NCI-H2171 treated with DMSO at 0.1 percent for 48 hours (cell line): ENCODE measurements at places on chromosomes 6 and 20.
A peak's percentile ranks its signal among the peaks of the same experiment; 100 is the strongest.

DNA sequence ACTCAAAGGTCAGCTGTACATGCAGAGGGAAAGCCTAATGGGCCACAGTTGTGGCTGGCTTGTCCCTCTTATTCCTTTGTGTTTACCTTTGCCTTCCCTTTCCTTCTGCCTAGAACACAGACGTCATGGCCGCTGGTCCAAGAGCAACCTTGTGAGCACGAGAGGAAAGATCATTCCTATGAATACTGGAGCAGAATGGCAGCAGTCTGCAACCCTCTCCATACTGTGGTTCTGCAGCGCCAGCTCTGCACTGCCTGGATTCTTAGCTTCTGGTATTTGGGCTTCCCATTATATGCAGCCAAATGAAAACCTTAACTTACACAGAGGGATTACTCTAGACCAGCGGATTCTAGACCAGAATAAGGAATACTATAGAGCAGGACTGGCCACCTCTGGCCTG lies 12.4 kb downstream of the TBC1D7 start:
- no peak for DNase-seq

GRCh38 chr20:48098099-48098498 lies 312.8 kb upstream of the SULF2 start:
- no peak for DNase-seq

- peak; percentile 12 for DNase-seq
Measured at GRCh38 chr6:24323632-24324337, 34.1 kb downstream of the DCDC2 start.

GRCh38 chr6:24599686-24600399 lies 46.1 kb downstream of the KIAA0319 start:
- DNase-seq: no peak

DNA sequence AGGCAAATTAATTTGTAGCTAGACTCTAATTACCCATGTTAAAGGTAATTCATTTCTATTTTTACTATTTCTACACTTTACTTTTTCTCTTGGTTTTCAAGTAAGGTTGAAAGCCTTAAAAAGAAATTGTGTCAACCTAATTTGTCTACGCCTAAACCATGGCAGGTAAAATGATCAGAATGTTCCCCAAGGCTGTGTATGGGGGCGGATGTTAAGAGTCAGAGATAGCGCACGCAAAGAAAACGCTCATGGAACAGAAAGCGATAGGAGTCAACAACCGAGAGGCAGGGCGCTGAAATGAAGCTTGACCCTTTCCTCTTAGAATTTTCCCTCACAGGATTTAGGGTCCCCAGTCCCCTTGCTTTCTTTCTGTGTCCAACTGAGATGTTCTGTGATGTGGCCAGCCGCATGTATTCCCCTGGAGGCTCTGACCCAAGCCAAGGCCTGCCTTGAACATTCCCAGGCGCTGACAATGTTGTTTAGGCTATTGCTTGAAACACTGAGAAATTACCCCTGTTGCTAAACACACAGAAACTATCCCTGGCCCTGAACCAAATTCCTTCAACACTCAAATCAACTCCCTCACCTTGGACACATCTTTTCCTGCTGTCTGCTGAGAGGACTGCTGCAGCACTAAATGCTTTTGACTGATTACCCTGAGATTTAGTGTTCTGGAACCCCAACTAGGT lies 10.9 kb downstream of the PSMB1 start:
- no peak for DNase-seq

GRCh38 chr20:60310560-60311349 lies 352.5 kb downstream of the CDH26 start:
- DNase-seq: peak; percentile 59

DNA sequence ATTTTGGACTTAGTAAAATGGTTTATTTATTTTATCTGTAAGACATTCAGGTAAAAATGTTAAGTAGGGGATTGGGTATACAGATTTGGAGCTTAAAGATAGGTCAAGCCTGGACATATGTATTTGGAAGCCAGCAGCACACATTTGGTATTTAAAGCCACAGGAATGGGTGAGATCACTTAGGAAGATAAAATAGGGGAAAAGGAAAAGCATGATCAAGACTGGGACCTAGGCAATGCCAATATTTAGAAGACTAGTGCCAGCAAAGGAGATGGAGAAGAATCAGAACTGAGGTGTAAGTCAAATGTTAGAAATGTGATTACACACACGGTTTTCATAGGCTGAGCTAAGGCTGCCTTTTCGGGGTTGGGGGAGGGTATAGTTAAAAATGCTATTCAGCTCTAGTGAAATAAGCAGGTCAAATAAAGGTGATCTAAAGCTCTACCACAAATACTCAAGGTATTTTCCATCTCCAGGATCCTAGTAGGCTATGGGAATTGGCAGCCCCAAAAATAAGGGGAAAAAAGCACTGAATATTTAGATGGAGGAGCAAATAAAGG lies 20.6 kb downstream of the SLC2A12 start:
- no peak for DNase-seq

- no peak for DNase-seq
Measured at GRCh38 chr20:39309458-39309857, 347.3 kb downstream of the DHX35 start.

- no peak for DNase-seq
Measured at GRCh38 chr20:23918101-23918862, 38.7 kb upstream of the CST5 start.

DNA sequence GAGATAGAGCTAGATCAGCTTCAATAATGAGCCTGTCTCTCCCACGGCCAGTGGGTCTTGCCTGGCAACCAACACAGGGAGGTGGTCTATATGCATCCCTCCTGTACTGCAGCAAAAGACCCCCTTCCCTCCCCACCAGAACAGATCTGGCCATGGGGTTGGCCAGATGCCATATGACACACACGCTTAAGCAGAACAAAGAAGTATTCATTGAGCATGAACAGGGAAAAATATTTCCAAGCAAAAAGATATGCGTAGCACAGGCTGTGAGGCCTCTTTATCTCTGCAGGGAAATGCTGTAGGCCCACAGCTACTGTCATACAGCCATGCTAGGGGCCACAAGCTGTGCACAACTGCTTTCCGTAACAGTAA lies 73.4 kb upstream of the NRSN1 start:
- DNase-seq: no peak

- no peak for DNase-seq
Measured at GRCh38 chr6:33985313-33985751, 160.6 kb downstream of the GRM4 start.

DNA sequence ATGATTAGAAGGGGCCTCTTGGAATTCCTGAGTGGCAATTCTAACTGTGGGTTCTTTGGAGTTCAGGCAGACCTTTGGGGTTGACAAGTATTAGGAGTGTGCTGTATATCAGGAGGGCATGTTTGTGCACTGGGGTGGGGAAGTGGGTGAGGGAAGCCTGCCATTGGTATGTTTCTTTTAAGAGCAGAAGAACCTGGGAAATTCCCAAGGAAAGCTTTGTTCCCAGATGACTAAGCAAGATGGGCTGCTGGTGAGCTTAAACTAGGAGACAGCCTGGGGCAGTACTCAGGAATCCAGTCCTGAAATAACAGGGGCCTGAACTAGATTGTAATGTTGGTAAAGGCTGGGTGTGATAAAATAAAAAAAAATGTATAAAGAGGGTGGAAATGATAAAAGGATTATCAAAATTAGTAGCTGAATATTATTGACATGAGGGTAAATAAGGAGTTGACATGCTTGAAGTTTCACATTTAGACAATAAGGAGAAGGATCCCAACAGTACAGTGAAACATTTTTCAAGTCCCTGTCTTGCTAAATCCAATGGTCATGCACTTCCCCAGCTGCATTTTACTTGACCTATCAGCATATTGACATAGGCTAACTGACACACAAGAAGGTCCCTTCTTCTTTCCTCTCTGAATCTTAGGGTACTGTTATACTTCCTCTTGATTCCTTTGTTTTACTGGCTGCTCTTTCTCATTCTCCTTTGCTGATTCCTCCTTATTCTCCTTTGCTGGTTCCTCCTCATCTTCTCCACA lies 18.4 kb upstream of the IFNGR1 start:
- no peak for DNase-seq

- peak; percentile 90 for DNase-seq
Measured at GRCh38 chr20:52105442-52106422, 85.8 kb downstream of the ZFP64 start.

GRCh38 chr20:50306478-50307423 lies 116.1 kb downstream of the CEBPB start:
- DNase-seq: no peak

DNA sequence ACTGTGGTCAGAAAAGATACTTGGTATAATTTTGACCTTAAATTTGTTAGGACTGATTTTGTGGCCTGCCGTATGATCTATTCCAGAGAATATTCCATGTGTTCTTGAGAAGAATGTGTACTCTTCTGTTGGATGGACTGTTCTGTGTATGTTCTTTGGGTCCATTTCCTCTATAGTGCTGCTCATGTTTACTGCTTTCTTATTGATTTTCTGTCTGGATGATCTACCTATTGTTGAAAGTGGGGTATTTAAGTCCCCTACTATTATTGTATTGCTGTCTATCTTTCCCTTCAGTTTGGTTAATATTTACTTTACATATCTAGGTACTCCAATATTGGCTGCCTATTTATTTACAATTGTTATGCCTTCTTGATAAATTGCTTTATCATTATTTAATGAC lies 298.4 kb downstream of the BCKDHB start:
- no peak for DNase-seq

DNA sequence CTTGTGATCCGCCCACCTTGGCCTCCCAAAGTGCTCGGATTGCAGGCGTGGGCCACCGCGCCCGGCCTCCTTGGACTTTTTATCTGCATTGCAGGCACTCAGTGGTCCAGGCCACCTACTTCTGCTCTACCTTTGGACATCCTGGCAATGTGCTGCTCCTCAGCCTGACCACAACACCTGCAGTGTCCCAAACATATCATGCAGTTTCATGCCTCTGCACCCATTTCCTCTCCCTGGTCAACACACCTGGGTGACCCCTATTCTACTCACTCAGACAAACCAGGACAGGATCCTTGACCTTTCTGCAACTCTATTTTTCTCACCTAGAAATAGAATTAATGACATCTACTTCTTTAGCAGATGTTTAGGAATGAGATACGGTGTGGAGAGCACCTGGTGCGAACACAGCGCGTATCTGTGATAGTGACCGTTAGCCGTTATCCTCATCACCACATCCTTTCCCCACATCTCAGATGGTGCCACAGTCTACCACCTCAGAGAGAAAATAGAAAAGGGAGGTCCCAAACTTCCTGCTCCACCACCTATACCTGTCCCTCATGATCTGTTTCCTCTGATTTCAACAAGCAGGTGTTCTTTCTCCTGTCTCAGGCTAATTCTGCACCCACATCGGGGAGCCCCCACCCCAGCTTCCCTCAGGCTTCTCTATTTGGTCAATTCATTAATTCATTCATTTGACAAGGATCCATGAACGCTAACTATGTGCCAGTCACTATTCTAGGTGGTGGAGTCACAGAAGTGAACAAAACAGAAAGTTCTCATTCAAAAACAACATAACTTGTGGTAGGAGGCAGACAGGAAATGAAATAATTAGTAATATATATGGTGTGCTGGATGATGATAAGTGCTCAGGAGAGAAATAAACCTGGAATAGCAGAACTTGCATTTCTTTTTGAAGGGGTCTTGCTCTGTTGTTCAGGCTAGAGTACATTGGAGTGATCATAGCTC lies 4.3 kb upstream of the BTN3A2 start:
- DNase-seq: no peak

DNA sequence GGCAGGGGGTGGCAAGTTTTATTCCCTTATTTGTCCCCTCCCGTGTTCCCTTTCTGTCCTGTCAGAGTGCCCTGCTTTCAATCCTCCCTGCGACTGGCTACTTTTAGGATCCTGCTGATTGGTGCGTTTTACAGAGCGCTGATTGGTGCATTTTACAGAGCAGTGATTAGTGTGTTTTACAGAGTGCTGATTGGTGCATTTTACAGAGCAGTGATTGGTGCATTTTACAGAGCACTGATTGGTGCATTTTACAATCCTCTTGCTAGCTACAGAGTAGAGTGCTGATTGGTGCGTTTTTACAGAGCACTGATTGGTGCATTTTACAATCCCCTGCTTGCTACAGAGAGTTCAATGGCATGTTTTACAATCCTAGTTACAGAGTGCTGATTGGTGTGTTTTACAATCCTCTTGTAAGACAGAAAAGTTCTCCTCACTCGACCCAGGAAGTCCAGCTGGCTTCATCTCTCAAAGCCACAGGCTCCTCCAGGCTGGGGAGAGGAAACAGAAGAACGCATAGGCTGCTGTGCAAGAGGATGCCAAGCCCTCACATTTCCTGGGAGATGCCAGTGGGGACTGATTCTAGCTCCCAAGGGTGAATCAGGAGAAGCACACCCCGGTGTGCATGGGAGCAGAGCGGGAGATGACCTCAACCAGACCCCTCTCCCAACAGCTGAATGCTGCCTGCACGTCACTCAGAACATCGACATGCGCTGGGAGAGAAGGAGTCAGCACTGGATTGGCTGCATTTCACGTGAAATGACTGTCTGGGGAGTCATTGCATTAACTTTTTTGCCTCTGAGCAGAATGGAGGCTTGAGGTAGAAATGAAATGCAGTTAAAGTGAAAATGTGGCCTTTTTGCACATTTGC lies 48.3 kb upstream of the SLC22A23 start:
- DNase-seq: no peak

GRCh38 chr6:16482702-16483314 lies 244.4 kb downstream of the GMPR start:
- DNase-seq: no peak

- no peak for DNase-seq
Measured at GRCh38 chr6:63750400-63750799, 114.8 kb downstream of the PHF3 start.

DNA sequence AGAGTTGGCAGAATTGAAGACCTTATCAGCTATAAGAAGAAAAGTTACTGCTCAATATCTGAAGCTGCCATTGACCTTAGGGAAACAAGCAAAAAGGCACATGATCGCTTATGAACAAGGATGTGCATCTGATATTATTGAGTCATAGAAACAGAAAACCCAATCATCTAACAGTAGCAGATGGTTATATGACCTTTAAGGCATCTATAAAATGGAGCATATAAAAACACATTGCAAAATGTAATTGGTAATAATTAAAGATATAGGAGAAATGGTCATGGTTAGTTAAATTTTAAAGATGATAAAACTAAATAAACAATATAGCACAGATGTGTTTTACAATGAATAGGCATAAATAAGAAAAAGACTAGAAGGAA lies 260.1 kb upstream of the TAB2 start:
- DNase-seq: peak; percentile 13

DNA sequence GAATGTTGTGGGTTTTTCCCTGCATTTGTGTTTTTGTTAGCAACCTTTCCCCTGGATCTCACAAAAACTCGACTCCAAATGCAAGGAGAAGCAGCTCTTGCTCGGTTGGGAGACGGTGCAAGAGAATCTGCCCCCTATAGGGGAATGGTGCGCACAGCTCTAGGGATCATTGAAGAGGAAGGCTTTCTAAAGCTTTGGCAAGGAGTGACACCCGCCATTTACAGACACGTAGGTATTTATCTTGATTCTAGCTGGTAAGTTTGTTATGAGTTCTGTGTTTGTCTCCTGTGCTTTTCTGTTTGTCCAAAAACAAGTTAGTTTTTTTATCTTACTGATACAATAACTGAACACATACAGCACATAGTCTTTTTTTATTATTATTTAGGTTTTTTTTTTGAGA lies 3.0 kb downstream of the SLC25A27 start:
- DNase-seq: no peak
